ENCODE measurements at places on chromosomes 5 and 9.

GRCh38 chr5:84696651-84697050, 312.0 kb upstream of the EDIL3 start:
- DNase-seq = no peak

GRCh38 chr9:14089051-14089803, 224.7 kb downstream of the NFIB start:
- DNase-seq = no peak

- no peak for DNase-seq
These were observed 5.2 kb downstream of the SURF4 start for GRCh38 chr9:133370685-133371084.

DNA sequence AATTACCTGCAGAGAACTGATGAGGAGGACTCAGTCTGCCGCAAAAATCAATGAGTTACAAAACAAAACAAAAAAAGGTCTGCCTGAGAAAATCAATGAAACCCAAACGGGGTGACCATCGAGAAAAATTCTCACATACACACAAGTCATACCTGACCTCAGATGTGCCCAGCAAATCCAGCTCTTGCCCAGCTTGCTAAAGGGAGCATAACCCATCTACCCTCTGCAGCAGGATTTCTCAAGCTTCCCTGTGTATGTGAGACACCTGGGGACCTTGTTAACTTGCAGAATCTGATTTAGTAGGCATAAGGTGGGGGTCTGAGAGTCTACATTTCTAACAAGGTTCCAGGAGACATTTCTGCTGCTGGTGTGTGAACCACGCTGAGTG, 126.3 kb downstream of the TLE1 start:
- no peak for DNase-seq

DNA sequence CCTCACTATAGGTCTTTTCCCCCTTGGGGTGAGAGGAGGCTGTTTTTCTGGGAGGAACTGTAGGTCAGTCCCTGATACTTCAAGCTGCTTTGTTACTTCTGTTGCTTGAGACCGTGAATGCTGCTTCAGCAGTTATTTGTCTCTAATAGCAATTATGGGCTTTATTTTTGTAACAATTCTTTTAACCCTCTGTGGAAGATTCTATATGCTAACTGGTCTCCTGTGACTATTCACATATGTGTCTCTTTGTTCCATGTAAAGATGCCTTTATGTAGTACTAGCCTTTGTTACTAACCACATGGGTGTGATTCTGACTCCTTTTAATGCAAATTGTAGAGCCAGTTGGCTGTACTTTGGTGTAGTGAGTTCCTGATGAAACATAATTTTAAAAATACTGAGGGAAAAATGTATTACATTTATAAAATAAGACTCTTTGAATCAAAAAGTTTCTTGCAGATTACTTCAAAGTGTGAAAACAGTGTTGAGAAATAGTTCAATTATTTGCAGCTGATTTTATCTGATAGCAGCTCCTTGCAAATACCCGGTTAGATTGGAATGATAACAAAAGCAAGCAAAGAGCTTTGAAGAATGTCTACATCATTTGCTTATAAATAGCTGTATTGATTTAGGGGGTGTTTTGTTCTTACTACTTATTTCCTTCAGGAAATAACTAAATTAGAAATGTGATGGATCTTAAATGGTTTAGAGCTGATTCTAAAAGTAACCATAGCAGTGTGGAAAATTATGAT, 46.6 kb downstream of the ANGPTL2 start:
- no peak for DNase-seq

GRCh38 chr9:97179616-97180015, 127.8 kb upstream of the CCDC180 start:
- DNase-seq = no peak

All from retina (tissue), 1 donor.